ENCODE measurements at places on chromosomes 6 and 20.

- DNase-seq, result no peak
These were observed 2.1 kb downstream of the MMP24OS start for GRCh38 chr20:35275741-35276251.

DNA sequence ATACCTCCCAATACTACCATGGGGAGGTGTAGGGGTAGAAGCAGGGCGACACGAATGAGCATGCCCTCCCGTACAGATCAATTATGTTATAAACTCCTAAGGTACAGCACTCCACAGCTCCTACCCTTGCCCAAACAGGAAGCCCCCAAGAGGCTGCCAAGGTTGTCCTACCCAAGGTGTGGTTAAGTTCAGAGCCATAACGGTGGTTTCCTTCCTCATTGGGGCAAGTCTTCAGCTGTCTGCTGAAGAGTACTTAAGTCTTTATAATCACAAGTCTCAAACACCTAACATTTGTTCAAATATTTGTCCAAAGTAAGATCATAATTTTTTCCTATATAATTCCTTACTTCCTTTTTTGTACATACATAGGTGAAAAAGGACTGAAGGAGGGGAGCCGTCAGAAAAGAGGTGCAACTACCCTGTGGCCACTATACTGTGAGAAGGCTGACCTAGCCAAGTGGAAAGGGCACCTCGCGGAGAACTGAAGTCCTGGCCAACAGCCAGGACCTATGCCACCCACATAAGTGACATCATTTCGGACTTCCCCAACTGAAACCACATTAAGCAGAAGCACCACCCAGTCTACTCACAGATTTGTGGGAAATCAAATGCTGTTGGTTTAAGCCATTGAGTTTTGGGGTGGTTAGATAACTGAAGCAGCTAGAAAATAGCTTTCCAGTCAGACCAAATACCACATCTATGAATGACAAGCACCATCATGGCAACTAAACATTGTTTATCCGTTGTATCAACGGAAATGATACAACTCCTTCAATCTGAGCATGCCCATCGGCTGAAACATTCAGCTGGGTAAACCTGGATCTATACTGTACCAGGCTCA is 2.9 kb upstream of the RAB22A start:
- DNase-seq, result peak; percentile 55

DNA sequence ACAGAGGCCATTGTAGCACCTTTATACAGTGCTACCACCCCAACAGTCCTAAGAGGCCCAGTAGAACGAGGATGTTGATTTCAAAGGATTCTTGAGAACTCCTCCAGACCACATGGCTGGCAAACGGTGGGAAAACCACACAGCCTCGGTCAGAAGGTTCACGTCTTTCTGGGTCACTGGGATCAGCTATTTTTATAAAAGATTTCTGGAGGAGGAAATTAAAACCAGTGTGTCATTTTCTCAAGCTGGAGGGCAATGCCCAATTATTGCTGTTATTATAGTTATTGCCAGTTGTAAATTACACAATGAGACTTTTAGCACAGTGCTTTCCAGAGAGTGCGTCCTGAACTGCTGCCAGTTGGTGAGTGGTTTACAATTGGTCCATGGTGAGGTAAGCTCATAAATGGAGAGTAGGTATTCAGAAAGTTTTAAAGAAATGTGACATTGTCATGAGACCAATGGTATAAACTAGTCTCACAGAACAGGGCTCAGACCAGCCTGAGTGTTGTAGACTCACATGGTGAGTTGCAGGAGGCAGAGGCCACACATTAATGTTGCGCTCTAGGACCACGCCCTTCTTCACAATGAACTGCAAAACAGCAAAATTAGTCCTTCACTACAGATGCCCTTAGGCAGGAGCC is 8.4 kb upstream of the PPP1R14C start:
- no peak for DNase-seq

DNA sequence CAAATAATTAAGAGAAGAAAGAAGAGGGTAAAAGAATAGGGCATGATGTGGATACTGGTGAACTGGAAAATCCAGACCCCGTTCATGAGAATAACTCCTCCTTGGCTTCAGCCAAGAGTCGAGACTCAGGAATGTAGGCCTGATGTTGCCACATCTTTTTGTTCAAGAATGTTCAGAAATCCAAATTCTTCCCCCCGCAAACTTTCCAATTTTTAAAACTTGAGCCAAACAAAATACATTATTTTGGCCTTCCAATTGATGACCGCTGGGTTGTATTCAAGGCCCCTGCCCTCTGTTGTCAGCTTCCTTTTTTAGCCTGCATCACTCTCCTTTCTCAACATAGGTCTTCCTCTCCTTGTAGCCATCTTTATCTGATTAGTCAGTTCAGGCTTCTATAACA is 106.1 kb downstream of the TNFAIP3 start:
- no peak for DNase-seq

GRCh38 chr20:39913274-39913673 is 775.8 kb downstream of the MAFB start:
- no peak for DNase-seq

DNA sequence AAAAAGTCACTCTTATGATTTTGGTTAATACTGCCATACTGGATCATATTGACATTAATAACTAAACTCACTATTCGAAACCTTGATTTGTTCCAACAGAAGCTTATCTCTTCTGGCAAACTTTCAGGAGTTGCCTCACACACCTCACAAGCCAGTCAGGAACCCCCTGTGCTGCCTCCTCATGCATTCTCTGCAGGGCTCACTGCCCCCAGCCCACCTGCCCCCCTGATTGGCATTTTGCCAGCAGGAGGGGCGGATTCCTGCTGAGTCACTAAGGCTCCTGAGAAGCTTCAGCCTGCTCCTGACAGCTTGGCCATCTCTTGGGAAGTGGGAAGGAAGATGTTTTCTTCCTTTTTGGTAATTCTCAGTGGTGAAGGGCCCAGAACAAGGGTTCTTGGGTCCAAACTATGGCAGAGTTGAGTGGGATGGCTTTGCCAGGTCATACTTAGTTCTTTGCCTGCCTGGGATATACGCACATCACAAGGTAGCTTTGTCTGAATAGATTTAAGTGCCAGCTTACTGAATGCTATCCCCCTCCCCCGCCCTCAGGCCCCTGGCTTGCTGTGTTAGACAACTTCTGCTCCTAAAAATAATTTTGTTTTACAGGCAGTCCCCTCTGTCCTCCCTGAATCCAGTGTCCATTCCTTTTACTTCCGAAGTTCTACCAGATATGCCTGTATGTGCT is 31.4 kb downstream of the SLC35F1 start:
- DNase-seq, result no peak

DNA sequence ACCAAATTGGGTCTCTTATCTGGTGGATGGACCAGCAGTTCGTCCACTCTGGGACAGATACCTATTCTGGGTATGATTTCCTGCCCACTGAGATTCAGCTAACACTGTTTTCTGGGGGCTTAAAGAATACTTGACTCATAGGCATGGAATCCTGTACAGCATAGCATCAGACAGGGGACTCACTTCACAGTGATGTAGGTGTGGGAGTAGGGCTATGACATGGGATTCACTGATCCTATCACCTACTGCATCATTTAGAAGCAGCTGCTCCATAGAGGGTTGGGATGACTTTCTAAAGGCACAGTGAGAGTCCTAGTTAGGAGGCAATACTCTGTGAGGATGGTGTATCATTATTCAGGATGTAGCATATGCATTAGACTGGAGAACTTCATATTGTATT is 74.5 kb upstream of the AHI1 start:
- DNase-seq, result no peak

DNA sequence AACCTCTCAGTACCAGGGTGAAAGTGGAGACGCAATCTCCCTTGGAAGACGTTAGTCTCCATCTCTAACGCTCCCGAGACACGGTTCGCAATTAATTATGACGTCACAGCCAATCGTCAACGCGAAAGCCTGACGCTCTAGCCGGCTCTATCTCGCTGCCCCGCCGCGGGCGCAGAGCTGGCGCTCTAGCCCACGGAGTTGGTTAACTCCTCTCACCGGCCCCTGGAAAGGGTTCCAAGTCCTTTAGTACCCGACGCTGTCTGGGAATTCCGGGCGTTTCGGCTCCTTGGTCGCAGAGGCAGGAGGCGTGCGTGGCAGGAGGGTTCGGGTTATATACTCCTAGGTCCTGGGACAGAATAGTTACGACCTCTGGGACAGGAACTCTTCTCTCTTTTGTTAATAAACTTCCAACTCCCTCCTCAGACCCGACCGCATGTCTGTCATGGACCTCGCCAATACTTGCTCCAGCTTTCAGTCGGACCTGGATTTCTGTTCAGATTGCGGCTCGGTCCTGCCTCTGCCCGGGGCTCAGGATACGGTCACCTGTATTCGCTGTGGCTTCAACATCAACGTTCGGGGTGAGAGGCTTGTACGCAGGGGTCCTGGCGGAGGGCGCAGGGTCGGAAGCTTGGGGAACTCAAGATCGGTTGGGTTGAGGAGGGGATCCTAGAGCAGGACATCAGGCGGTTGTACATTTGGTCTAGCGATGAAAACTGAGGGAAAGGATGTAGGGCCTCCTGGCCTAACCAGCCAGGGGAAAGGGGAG is at the start of gene POLR1H:
TSS of gene POLR1H (plus strand) at position 174 of the 766 bp plus-strand sequence. CDS start at position 434, 260 bp downstream.
- peak; percentile 79 for DNase-seq

GRCh38 chr6:112482373-112482772 is 135.2 kb downstream of the RFPL4B start:
- no peak for DNase-seq

DNA sequence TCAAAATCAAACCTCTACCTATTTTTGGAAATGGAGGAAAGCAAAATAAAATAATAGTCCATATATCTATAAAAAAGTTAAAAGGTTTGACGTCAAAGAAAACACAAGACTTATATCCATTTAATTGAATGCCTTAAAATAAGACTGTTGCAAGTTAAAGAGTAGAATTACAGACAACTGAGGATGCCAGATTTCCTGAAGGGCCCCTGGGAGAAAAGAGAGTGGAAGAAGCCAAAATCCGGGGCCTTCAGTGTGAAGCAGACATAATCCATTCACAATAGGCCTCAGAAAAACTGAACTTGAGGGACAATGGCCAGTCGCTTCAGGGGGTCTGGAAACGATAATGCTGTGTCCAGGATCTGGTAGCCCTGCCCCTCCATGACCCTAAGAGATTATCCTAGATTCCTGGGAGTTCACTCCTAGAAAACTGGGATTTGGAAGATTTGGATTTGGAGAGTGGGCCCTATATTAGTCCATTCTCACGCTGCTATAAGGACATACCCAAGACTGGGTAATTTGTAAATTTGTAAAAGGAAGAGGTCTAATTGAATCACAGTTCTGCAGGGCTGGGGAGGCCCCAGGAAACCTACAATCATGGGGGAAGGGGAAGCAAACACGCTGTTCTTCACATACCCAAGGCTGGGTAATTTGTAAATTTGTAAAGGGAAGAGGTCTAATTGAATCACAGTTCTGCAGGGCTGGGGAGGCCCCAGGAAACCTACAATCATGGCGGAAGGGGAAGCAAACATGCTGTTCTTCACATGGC is 94.0 kb upstream of the SLC2A12 start:
- DNase-seq, result no peak
